Stimulated activated CD4-positive, alpha-beta T cell treated with anti-CD3 and anti-CD28 coated beads, Interleukin-15, amount 100 ng/mL, for 24 hours (primary cell): ENCODE measurements at places on chromosomes 2 and 18.

DNA sequence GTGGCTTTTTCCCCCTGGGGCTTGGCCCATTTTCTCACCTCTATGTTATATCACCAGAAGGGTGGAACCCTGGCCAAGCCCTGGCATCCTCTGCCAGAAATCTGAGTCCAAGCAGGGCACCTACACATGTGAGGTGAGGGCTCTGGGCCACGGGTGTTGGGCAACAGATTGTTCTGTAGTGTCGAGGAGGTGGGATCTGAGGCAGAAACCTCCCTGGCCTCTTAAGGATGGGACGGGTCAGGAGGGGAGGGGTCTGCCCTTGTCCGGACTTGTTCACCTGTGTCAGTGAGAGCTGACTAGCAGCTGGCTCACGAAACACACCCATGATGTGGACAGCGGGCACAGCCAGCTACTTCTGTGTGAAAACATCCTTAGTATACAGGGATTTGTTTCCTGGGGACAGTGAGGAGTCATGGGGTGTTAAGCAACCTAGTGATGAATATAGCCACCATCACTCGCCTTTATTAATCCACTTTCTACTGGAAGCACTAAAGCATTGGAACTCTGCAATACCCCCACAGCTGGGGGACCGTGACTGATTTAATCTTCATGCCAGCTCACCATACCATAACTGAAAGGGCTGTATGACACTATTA lies 35.6 kb downstream of the EPAS1 start:
- DNase-seq, result no peak

GRCh38 chr2:88129313-88129959 lies 1.6 kb upstream of the FABP1 start:
- DNase-seq, result no peak

- no peak for DNase-seq
Observed at GRCh38 chr2:109203246-109204011, 74.4 kb downstream of the SH3RF3 start.

GRCh38 chr18:79468119-79468789 lies 72.5 kb downstream of the NFATC1 start:
- no peak for DNase-seq

DNA sequence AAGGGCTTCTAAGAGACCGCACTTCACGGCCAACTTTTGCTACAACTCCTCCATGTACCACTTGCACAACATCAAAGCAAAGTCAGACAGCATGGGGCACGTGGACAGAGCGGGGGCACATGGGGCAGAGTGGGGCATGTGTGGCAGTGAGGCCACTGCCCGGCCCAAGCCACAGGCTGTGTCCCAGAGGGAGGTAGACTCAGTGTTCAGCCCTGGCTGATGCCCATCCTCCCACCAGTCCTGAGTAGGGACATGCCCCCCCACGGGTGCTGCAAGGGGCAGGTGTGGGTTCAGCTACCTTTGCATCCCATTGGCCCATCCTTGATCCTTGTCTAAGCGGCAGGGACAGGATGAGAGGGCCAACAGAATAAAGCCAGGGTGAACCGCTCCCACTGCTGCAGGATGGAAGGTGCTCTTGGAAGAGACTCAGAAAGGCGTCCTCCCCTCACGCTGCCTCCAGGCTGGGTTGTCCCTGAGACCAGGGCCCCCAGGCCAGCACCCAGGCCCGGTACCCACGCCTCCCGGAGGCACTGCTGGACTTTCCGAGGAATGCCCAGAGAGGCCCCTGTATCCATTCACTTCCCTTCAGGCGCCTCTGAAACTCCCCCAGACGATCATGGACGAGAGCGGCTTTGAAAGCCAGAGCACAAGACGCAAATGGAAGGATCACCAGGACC lies 218.2 kb downstream of the NDUFA10 start:
- DNase-seq, result no peak

DNA sequence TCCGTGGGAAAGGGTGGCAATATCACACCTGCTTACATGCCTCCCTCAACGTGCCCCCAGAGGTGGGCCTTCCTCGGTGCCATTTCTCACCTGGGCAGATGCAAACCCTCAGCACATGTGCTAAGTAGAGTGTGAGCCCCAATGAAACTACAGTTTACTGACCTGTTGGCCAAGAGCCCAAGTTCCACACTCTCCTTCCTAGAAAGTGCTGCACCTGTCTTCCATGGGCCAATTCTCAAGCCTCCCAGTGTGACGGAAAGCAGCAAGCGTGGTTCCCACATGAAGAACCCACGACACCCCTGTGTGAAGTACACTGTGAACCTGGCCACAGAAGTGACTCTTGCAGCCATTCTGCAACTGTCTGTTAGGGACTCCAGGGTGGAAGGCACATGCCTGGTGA lies 73.7 kb downstream of the UXS1 start:
- DNase-seq, result no peak

DNA sequence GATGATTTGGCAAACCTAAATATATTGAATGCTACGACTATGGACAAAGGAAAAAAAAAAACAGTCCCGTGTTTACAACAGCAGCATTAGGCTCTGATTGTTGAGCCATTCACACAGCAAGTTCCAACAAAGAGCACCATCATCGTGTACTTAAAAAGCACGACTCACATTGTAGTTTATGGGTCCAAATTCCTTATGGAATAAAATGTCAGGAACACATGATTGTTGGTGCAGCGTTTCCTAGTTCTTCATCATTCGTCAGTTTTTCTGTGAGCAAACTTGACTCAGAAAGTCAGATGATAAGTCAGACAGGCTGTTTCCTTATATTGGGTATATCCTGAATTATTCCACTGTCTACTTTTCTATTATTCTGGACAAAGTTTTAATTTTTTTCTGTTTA lies 10.0 kb upstream of the KIDINS220 start:
- no peak for DNase-seq

- no peak for DNase-seq
Observed at GRCh38 chr2:126342457-126342856, 313.5 kb upstream of the GYPC start.

DNA sequence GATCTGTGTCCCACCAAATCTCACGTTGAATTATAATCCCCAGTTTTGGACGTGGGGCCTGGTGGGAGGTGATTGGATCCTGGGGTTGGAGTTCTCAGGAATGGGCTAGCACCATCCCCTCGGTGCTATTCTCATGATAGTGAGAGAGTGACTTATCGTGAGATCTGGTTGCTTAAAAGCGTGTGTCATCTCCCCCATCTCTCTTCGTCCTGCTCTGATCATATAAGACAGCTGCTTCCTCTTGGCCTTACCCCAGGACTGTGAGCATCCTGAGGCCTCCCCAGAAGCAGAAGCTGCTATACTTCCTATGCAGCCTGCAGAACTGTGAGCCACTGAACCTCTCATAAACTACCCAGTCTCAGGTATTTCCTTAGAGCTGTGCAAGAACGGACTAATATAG lies 163.7 kb upstream of the NDUFV2 start:
- no peak for DNase-seq

- peak; percentile 75 for DNase-seq
Observed at GRCh38 chr2:62505750-62506420, at the start of gene TMEM17. TMEM17 (minus strand) TSS chr2:62506195; CDS start chr2:62506129, 66 bp downstream.

DNA sequence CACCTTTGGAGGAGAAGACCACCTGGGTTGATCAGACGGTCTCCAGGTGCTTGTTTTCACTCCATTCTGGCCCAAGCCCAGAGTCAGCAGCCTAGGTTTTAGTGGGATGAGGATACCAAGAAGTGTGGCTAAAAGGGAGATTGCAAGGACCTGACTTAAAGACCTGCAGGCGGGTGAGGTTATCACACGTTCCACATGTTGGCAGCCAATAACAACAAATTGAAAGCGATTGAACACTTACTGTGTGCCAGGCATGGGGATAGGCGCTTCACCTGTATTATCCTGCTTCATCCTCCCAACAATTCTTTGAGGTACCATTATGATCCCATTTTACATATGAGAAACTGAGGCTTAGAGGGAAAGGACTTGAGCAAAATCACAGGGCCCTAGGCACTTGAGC lies 5.0 kb downstream of the ARL4C start:
- no peak for DNase-seq

- DNase-seq, result no peak
Observed at GRCh38 chr2:15594291-15595256, 2.9 kb downstream of the DDX1 start.

DNA sequence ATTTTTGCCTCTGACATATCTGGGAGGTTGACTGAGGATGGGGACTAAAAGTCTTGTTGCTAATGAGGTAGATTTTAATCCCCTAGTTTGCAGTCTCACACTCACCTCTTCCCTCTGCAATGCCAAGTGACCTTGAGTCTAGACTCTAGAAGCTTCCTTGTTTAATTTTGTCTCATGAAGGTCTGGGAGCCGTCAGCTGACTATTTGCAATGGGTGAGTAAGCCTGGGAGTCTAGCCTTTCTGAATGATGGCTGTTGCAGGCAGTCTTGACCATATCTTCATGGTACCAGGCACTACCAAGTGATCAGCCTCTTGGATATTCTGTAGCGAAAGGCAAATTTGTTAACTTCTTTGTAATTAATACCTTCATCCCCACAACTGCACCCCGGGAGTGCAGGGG lies 61.2 kb downstream of the ARHGAP15 start:
- no peak for DNase-seq

DNA sequence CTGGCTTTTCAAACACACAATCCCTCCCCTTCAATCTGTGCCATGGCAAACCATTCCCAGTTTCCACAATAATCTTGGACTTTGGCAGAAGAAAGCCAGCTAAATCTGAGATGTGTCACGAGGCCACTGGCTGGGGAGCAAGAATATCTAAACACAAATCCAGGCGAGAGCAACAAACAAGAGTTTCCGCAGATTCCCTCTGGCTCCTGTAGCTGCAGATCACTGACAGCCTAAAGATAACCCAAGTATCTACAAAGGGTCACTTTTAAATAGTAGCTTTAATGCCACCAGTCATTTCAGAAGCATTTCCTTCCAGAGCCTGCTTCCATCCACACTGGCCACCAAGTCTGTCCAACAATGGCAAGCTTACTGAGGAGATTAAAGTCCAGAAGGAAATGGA lies 86.9 kb downstream of the ACVR1 start:
- DNase-seq, result no peak
